ENCODE measurements at places on chromosomes 6 and 20.

DNA sequence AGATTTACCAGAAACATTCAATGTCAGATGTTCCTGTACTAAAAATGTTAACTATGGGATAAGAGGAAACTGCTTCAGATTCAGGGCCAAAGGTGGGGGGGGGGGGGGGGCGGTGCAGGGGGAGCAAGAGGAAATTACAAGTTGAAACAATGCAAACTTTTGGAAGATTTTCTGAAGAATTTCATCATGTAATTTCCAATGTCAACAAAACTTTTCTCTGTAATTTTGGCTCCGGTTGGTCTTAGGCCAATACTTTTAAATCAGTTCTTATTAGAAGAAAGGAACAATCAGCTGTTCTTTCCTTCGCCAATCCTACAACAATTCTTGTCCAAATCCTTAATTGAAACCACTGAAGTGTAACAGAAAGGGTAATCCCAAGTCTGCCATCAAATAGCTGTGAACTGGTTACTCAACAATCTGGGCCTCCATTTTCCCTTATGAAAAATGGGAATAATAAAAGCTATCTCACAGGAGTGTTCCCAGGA lies 13.1 kb downstream of the UQCC1 start:
- H3K4me3 ChIP-seq, result no peak overlapping the region
- H3K27me3 ChIP-seq, result no peaks in the 10 kb centered on the region
- no peak overlapping the region for H3K27ac ChIP-seq
- no peaks in the 10 kb centered on the region for H3K4me1 ChIP-seq
- H3K36me3 ChIP-seq, result no peaks in the 10 kb centered on the region
- no peak for DNase-seq

DNA sequence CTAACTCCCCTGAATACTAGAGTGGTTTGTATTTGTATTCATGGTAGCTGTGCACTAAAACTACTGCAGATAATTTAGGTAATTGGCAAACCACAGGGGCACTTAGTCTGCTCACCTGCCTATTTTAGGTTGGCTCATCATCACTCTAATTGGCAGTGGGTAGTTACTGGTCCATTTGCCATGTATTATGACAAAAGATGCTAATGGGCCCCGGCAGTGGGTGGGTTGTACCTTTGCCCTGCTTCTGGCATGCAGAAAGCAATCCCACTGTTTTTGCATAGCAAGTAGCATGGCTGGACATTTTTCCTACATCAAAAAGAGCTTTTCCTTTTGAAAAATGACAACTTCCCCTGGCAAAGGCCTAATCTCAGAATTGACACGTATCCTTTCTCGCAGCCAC lies 741.4 kb upstream of the MAP3K7 start:
- no peak overlapping the region for H3K27ac ChIP-seq
- DNase-seq, result no peak
- no peaks in the 10 kb centered on the region for H3K4me1 ChIP-seq
- H3K27me3 ChIP-seq, result no peaks in the 10 kb centered on the region
- H3K4me3 ChIP-seq, result no peak overlapping the region

DNA sequence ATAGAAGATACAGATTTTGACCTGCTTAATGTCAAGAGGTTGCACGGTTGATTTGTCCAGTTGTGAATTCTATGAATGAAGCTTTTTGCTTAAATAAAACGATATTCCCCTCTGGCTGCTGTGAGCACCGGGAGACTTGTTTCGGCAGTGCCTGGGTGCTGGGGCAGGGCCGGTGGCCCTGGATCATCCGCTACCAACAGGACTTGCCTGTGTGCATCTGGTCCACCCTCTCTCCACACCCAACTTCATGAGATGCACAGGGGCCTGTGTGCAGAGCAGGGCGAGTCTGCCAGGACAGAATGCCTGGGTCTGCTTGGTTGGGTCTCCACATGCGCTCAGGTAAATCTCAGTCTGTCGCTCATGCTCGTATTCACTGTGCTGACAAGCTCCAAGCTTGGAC lies 65.5 kb downstream of the TSHZ2 start:
- no peak for DNase-seq
- H3K27ac ChIP-seq, result no peak overlapping the region
- no peak overlapping the region for H3K4me3 ChIP-seq
- H3K27me3 ChIP-seq, result no peaks in the 10 kb centered on the region
- H3K36me3 ChIP-seq, result no peaks in the 10 kb centered on the region

DNA sequence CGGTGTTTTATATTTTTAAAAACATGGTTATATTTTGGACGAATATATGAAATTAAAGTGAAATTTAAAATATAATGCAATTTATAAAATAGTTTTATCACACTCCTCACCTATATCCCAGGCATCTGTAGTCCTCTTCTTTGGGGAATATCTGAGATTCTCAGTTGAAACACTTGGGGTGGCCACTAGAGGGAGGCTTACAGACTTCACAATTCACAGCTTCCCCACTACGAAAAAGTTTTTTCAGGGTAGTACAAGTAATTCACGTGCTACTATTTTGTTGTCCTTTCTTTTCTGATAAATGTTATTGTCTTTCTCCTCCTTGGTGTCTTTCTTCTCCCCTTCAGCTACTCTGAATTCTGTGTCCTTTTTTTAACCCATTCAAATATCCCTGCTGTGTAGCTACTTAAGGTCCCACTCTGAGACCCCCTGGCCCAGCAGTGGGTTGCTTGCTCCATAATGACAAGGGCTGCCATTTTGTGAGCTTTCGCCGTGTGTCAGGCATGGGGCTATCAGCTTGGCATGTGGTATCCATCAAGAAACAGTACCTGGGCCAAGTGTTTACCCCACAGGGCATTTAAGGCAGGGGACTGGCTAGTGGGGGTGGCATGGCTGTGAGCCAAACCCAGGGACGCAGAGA lies 43.6 kb upstream of the PHACTR3 start:
- no peak overlapping the region for H3K27ac ChIP-seq
- no peaks in the 10 kb centered on the region for H3K36me3 ChIP-seq
- H3K27me3 ChIP-seq, result no peaks in the 10 kb centered on the region
- H3K4me3 ChIP-seq, result no peak overlapping the region
- no peak for DNase-seq
- no peaks in the 10 kb centered on the region for H3K4me1 ChIP-seq

- no peaks in the 10 kb centered on the region for H3K36me3 ChIP-seq
- no peak for DNase-seq
- H3K27ac ChIP-seq, result no peak overlapping the region
- H3K27me3 ChIP-seq, result no peaks in the 10 kb centered on the region
- H3K4me3 ChIP-seq, result no peak overlapping the region
These were observed 100.3 kb upstream of the MTHFD1L start for GRCh38 chr6:150765067-150765764.

DNA sequence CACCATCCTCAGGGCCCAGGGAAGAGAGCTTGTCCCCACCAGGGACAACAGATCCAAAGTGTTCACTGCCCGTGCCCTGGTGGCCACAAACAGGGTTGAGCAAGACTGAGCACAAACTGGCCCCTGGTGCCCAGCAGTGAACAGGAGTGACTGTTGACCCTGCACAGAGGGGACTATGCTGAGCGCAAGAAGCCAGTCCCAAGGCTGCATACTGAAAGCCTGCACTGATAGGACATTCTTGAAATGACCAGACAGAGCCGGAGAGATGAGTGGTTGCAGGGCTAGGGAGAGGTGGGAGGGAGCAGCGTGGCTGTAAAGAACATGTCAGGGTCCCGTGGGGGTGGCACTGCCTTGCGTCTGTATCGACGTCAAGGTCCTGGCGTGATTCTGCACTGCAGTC lies 2.9 kb upstream of the FNDC11 start:
- no peak overlapping the region for H3K27ac ChIP-seq
- no peak overlapping the region for H3K4me3 ChIP-seq
- peaks cover 22% of the 10 kb centered on the region for H3K4me1 ChIP-seq
- H3K36me3 ChIP-seq, result no peaks in the 10 kb centered on the region
- no peaks in the 10 kb centered on the region for H3K27me3 ChIP-seq

GRCh38 chr6:111984081-111984480 lies 69.8 kb upstream of the CCN6 start:
- H3K27me3 ChIP-seq, result no peaks in the 10 kb centered on the region
- DNase-seq, result no peak
- H3K36me3 ChIP-seq, result no peaks in the 10 kb centered on the region
- H3K4me3 ChIP-seq, result no peak overlapping the region
- H3K4me1 ChIP-seq, result peaks cover 58% of the 10 kb centered on the region
- no peak overlapping the region for H3K27ac ChIP-seq

- no peak for DNase-seq
- H3K27ac ChIP-seq, result no peak overlapping the region
- no peaks in the 10 kb centered on the region for H3K27me3 ChIP-seq
These were observed 158.7 kb upstream of the PDE10A start for GRCh38 chr6:165821754-165822153.

GRCh38 chr20:52621401-52621800 lies 350.8 kb upstream of the TSHZ2 start:
- H3K36me3 ChIP-seq, result no peaks in the 10 kb centered on the region
- DNase-seq, result no peak
- H3K4me1 ChIP-seq, result no peaks in the 10 kb centered on the region
- no peak overlapping the region for H3K27ac ChIP-seq
- H3K4me3 ChIP-seq, result no peak overlapping the region

- DNase-seq, result no peak
- H3K4me3 ChIP-seq, result no peak overlapping the region
- no peaks in the 10 kb centered on the region for H3K27me3 ChIP-seq
- H3K4me1 ChIP-seq, result peaks cover 62% of the 10 kb centered on the region
These were observed 113.5 kb upstream of the SUPT3H start for GRCh38 chr6:45491048-45491735.

DNA sequence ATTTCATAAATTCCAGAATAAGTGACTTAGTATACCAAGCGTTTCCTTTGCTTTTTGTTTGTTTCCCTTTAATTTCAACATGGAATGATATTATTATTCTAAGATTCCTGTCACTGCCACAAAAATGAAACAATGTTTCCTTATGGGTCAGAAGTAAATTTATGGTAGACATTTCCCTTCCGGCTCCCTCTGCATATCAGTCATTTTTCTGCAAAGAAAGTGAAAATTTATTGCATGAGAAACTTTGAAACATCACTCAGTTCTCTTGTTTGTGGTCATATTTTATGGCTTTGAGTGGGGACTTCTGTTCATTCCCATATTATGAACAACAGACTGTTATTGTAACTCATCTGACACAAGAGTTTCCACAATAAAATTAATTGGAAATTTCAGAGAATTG lies 97.8 kb downstream of the NKAIN2 start:
- no peak for DNase-seq
- no peaks in the 10 kb centered on the region for H3K36me3 ChIP-seq
- no peak overlapping the region for H3K4me3 ChIP-seq
- no peaks in the 10 kb centered on the region for H3K27me3 ChIP-seq
- H3K4me1 ChIP-seq, result no peaks in the 10 kb centered on the region
- H3K27ac ChIP-seq, result no peak overlapping the region

Data from CD4-positive, alpha-beta memory T cell (primary cell).